ENCODE measurements at places on chromosomes 5 and 9. TPM values are rescaled to one million over a fixed set of nuclear protein-coding genes. Genes with fewer than 3 reads are reported as not detected.

Gene C5orf24
- total RNA-seq: 22.3 TPM

Gene TUSC1
- 11.5 TPM for total RNA-seq

Gene AK8
- total RNA-seq: 1.1 TPM

Gene FXN
- 2.1 TPM for total RNA-seq

Gene C6
- total RNA-seq: 0.67 TPM

Gene ANKRD18B
- total RNA-seq: 10.8 TPM

Gene OBP2B
- total RNA-seq: not detected

GRCh38 chr9:92717201-92718085 lies 47.2 kb downstream of the BICD2 start:
- H3K4me1 ChIP-seq: peaks cover 30% of the 10 kb centered on the region
- DNase-seq: no peak
- no peak overlapping the region for H3K4me3 ChIP-seq
- H3K27ac ChIP-seq: peak overlapping the region; percentile 91

GRCh38 chr9:89619424-89620138 lies 14.8 kb downstream of the GADD45G start:
- H3K27me3 ChIP-seq: no peaks in the 10 kb centered on the region
- H3K4me1 ChIP-seq: peaks cover 43% of the 10 kb centered on the region
- no peak overlapping the region for H3K27ac ChIP-seq
- no peak overlapping the region for H3K4me3 ChIP-seq
- no peak for DNase-seq

- no peaks in the 10 kb centered on the region for H3K27me3 ChIP-seq
- peaks cover 13% of the 10 kb centered on the region for H3K4me1 ChIP-seq
- H3K4me3 ChIP-seq: no peak overlapping the region
- no peak for DNase-seq
- H3K36me3 ChIP-seq: no peaks in the 10 kb centered on the region
Observed at GRCh38 chr5:2110137-2110933, 227.6 kb upstream of the IRX4 start.

GRCh38 chr5:171813270-171813669 lies 27.7 kb downstream of the SMIM23 start:
- H3K4me3 ChIP-seq: no peak overlapping the region
- H3K27me3 ChIP-seq: no peaks in the 10 kb centered on the region
- no peaks in the 10 kb centered on the region for H3K4me1 ChIP-seq
- DNase-seq: no peak

DNA sequence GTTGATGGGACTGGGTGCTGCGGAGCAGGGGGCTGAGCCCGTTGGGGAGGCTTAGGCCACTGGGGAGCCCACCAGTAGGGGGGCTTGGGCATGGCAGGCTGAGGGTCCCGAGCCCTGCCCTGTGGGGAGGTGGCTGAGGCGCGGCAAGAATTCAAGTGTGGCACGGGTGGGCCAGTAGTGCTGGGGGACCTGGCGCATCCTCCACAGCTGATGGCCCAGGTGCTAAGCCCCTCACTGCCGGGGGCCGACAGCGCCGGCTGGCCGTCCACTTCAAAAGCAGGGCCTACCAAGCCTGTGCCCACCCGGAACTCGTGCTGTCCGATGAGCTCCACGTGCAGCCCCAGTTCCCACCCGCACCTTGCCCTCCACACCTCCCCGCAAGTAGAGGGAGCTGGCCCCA lies 917.5 kb downstream of the TAF11L14 start:
- H3K27me3 ChIP-seq: no peaks in the 10 kb centered on the region
- DNase-seq: no peak
- no peaks in the 10 kb centered on the region for H3K36me3 ChIP-seq
- no peaks in the 10 kb centered on the region for H3K4me1 ChIP-seq
- no peak overlapping the region for H3K27ac ChIP-seq

- DNase-seq: no peak
- H3K4me3 ChIP-seq: no peak overlapping the region
- peaks cover 7% of the 10 kb centered on the region for H3K4me1 ChIP-seq
- H3K27me3 ChIP-seq: no peaks in the 10 kb centered on the region
- H3K36me3 ChIP-seq: no peaks in the 10 kb centered on the region
- no peak overlapping the region for H3K27ac ChIP-seq
Observed at GRCh38 chr5:124730381-124730780, 16.1 kb downstream of the ZNF608 start.

- peaks cover 84% of the 10 kb centered on the region for H3K4me1 ChIP-seq
- peak overlapping the region; percentile 69 for H3K27ac ChIP-seq
- no peak overlapping the region for H3K4me3 ChIP-seq
- H3K36me3 ChIP-seq: peaks cover 26% of the 10 kb centered on the region
- DNase-seq: no peak
- no peaks in the 10 kb centered on the region for H3K27me3 ChIP-seq
Observed at GRCh38 chr5:151667083-151667482, 19.6 kb downstream of the SPARC start.

GRCh38 chr9:135035781-135036760 lies 51.4 kb upstream of the OLFM1 start:
- no peak for DNase-seq
- H3K36me3 ChIP-seq: no peaks in the 10 kb centered on the region

- H3K4me1 ChIP-seq: peaks cover 5% of the 10 kb centered on the region
- no peak overlapping the region for H3K27ac ChIP-seq
- DNase-seq: no peak
- no peaks in the 10 kb centered on the region for H3K27me3 ChIP-seq
- peaks cover 13% of the 10 kb centered on the region for H3K36me3 ChIP-seq
Observed at GRCh38 chr5:123585871-123586270, 73.9 kb downstream of the CSNK1G3 start.

DNA sequence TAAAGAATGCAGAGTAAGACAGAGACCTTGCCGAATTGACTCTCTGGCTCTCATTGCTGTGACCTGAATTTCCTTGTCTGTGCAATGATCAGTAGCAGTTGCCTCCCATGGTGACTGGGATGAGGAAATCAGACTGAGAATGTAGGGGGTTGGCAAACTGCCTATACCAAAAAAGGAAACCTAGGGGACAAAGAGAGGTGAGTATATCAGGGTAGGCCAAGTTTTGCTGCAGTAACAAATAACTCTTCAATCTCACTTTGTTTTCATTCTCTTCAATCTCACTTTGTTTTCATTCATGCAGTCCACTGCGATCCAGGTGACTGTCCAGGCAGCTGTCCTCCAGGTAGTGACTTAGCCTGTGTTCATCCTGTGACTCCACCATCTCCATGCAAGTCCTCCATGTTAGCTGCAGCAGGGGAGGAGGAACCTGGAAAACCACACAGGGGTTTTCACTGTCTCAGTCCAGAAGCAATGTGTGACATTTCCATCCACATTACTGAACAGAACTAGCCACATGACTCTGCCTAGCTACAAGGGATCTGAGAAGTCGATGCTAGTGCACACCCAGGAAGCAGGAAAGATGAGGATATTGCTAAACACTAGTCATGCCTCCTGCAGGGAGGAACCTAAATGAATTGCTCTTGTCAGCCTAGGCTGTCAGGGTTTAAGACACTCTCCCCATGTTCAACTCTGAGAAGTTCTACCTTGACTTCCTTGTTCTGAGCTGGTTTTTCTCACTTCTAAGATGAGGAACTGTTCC lies 26.0 kb downstream of the TMEM174 start:
- no peaks in the 10 kb centered on the region for H3K4me1 ChIP-seq
- H3K36me3 ChIP-seq: no peaks in the 10 kb centered on the region
- no peak overlapping the region for H3K27ac ChIP-seq
- H3K27me3 ChIP-seq: no peaks in the 10 kb centered on the region
- no peak overlapping the region for H3K4me3 ChIP-seq

GRCh38 chr5:31585895-31586270 lies 53.0 kb upstream of the PDZD2 start:
- H3K27ac ChIP-seq: no peak overlapping the region
- H3K4me1 ChIP-seq: no peaks in the 10 kb centered on the region
- DNase-seq: no peak
- H3K36me3 ChIP-seq: no peaks in the 10 kb centered on the region
- no peaks in the 10 kb centered on the region for H3K27me3 ChIP-seq
- H3K4me3 ChIP-seq: no peak overlapping the region

DNA sequence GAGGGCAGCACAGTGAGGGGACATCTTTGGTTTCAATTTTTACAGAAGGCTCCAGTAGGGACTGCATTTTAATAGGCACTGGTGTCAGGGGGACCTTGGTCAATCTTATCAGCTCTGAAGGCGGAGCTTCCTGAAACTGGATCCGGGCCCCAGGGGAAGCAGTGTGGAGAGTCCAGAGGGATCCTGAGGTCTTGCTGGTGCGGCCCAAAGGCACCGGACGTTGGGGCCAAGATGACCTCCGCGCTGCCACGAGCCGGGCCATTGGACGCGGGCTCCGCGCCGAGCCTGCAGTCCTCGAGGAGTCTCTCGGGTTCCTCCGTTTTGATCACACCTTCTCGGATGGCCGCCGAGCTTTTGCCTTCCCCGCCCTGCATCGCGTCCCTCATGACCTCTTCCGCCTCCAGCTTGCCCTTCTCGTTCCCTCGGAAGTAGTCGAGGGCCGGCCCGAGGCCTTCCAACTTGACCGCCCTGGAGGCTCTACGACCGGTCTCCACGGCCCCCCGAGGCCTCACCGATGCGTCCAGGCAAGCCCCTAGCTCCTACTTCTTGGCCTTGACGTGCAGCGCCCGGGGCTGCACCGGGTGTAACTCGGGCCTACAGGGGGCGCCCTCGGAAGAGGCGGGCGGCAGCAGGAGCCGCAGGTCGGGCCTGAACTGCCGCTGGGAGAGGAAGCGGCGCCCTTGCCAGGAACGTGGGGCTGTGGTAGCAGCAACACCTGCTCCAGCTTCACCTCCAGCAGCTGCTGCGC lies 18.8 kb downstream of the C5orf52 start:
- H3K4me1 ChIP-seq: no peaks in the 10 kb centered on the region
- peak overlapping the region; percentile 15 for H3K4me3 ChIP-seq
- H3K36me3 ChIP-seq: no peaks in the 10 kb centered on the region
- DNase-seq: no peak

- H3K4me3 ChIP-seq: no peak overlapping the region
- no peak overlapping the region for H3K27ac ChIP-seq
- DNase-seq: no peak
- peaks cover 10% of the 10 kb centered on the region for H3K4me1 ChIP-seq
- no peaks in the 10 kb centered on the region for H3K36me3 ChIP-seq
- peaks cover 6% of the 10 kb centered on the region for H3K27me3 ChIP-seq
Observed at GRCh38 chr5:95631255-95631958, 11.5 kb downstream of the GPR150 start.

DNA sequence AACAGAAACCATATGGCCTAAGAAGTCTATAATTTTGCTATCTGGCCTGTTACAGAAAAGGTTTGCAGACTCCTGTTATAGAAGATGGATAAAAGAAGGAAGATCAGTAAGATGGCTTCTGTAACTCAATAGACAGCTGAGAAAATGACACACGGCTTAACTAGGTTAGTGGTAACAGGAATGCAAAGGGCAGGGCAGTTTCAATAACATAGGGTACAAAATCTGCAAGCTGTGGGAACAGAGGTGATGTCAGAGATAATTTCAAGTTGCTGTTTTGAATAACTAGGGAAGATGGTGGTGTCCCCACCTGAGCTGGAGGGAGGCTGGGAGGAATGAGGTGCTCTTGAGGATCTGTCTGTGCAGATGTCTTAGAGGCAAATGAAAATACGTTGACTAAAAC lies 106.5 kb downstream of the GLIS3 start:
- no peaks in the 10 kb centered on the region for H3K27me3 ChIP-seq
- H3K36me3 ChIP-seq: no peaks in the 10 kb centered on the region
- H3K27ac ChIP-seq: no peak overlapping the region
- DNase-seq: no peak
- no peaks in the 10 kb centered on the region for H3K4me1 ChIP-seq

- H3K27ac ChIP-seq: no peak overlapping the region
- H3K4me3 ChIP-seq: no peak overlapping the region
- peaks cover 11% of the 10 kb centered on the region for H3K4me1 ChIP-seq
- DNase-seq: no peak
- H3K36me3 ChIP-seq: no peaks in the 10 kb centered on the region
Observed at GRCh38 chr9:21336457-21336856, 1.3 kb upstream of the KLHL9 start.

DNA sequence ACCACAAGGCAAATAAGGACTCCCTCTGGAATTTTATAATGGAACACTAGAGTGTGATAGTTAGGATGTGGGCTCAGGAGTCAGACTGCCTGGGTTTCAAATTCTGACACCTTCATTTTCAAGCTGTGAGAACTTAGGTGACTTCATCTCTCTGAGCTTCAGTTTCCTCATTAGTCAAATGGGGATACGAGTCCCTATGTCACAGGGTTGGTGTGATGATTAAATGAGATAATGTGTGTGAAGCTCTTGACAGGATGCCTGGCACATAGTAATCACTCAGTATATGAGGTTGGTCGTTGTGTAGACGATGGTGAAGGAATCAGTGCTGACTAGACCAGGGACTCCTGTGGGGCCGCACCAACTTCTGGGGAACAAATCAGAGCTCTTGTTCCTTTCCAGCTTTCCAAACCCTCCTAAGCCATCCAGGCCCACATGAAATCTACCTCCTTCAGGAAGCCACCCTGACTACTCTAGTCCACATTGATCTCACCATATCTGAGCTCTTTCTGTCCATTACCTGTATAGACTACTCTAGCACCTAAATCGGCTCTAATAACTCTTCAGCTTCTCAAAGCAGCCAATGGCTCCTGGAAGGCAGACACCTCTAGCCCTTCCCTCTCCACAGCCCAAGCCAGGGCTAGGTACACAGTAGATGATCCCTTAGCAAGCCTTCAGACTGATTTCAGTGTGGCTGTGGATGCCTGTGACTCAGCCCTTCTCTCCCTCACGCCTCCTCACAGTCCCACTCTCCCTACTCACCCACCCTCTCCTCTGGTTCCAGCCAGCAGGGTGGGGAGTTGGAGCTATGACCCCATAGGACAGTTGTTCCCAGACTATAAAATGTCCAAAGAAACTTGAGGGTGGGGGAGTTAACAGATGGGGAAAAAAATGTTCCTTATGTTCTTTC lies 2.5 kb upstream of the TCF7 start:
- no peaks in the 10 kb centered on the region for H3K27me3 ChIP-seq
- no peak for DNase-seq
- H3K36me3 ChIP-seq: no peaks in the 10 kb centered on the region
- peaks cover 13% of the 10 kb centered on the region for H3K4me1 ChIP-seq

Measured in esophagus squamous epithelium (tissue), 5 donors.